ENCODE measurements at places on chromosomes 5 and 9.

- DNase-seq: no peak
These were observed 171.5 kb upstream of the GNA14 start for GRCh38 chr9:77819657-77820056.

- DNase-seq: no peak
These were observed at the start of gene HAVCR2 for GRCh38 chr5:157108976-157109375. Gene HAVCR2, minus strand, starts transcription at chr5:157109044. Its CDS starts 61 bp downstream, at chr5:157108983.

DNA sequence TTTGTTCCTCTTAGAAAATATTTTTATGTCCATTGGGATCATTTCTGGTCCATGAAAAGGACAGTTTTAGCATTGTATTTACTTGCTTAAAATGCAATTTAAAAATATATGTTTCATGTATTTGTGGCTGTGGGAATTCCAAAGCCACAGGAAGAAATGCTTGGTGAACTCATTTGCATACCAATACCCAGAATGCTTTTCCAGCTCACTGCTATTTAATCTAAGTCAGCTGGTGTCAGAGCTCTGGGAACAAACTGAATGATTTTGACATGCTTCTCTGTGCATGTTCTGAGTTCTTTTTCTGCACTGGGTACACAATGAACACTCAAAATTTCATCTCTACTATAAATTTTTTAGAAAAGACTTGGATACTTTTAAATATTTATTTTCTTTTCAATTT, 482.8 kb upstream of the ARRDC3 start:
- DNase-seq: no peak

DNA sequence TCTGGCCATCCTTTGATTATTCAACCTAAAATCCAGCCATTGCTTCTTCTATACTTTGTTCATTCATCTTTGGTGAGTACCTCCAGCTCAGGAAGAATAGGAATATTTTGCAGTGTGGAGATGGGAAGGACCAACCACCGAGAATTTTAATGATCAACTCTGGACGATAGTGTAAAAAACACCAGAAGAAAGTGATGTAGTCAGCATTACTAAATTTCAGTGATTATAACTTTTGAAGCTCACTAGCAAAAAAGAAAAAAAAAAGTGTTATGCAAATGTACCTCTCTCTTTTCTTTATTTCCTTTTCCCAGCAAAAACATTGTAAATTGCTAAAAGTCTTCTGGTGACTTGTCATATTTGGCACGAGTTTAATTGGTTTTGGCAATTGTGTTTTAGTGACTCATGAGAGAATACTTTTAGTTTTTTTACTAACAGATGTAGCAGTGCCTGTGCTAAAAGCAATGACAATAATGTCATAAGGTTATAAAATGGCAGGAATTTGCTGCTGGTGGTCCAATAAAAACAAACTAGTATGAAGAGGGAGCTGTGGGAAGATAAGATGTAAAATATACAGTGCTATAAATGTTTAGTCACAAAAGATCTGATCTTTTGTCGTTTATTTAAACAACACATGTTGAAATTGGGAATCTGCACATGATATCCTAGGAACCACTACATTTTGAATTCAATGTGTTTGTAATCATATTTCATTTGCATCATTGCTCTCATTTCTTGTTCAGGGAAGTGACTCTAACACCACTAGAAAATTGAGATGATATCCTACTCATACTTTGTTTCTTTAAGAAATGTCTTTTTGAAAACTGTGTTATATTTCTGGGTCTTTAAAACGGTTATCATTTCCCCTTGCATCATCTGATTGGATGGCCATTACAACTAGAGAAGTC, 81.3 kb upstream of the ERCC6L2 start:
- DNase-seq: no peak

- DNase-seq: no peak
These were observed 10.0 kb downstream of the SPARC start for GRCh38 chr5:151676719-151677118.

DNA sequence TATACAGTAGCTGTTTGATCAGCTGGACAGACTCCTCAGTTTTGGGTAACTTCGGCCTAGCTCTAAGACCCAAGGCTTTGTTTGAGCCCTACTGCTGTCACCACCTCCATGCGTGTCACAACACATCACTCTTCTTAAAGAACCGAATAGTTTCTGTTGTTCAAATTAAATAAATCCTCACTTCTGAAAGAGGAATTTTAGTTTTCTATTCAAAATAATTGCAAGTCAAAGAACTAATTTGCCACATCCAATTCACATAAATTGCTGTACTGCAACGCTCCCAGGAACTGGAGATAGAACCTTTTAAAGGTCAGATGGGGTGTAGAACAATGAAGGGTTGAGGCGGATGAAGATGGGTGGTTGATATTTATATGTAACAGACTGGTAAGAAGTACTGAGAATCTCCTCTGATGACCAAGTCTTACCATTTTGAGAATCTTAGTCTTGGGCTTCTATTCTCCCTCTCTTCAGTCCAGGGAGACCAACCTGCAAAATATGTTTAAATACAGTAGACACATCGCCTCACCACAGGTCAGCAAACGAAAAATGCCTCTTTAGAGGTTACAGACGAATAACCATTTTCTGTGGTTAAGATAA, 1.6 kb downstream of the NREP start:
- no peak for DNase-seq

- DNase-seq: no peak
These were observed 103.6 kb downstream of the CCDC192 start for GRCh38 chr5:127806776-127807175.

DNA sequence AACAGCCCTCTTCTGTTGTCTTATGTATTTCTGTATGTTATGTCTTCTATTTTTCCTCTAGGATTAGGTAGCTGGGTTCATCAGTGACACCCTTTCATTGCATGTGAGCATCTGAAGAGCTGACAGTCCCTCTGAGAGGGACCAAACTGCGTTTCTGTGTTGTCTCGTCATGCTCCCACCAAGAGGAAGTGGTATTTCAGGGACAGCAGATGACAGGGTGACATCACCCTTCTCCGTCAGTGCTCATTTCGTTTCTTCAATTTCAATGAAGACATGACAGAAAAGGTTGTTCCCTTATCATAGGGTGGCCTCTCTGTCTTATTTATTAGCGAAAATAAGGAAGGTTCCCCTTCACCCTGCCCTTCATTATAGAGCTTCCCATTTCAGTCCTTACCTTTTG, 225.9 kb upstream of the NR4A3 start:
- DNase-seq: no peak
